ENCODE measurements at places on chromosomes 4 and X.

- DNase-seq = no peak
These were observed 346.7 kb upstream of the PPARGC1A start for GRCh38 chr4:24236532-24236931.

DNA sequence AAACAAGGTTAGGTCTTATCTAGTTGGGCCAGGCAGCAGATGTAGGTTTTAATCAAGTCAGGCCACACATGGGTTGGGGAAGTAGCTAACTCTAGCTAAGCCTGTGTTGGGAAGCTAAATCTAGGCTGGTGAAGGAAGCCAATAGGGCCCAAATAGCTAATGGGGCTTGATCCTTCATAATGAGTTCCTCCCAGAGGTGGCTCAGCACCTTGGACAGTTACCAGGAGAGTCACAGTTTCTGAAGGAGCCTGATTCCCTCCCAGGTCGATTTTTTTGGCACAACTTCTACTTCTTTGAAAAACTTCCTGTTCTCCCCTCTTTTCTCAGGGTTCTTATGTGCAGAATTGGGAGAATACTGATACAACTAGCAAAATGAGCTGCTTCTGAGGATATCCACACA, 242.5 kb upstream of the PRPS2 start:
- DNase-seq = peak; percentile 6

DNA sequence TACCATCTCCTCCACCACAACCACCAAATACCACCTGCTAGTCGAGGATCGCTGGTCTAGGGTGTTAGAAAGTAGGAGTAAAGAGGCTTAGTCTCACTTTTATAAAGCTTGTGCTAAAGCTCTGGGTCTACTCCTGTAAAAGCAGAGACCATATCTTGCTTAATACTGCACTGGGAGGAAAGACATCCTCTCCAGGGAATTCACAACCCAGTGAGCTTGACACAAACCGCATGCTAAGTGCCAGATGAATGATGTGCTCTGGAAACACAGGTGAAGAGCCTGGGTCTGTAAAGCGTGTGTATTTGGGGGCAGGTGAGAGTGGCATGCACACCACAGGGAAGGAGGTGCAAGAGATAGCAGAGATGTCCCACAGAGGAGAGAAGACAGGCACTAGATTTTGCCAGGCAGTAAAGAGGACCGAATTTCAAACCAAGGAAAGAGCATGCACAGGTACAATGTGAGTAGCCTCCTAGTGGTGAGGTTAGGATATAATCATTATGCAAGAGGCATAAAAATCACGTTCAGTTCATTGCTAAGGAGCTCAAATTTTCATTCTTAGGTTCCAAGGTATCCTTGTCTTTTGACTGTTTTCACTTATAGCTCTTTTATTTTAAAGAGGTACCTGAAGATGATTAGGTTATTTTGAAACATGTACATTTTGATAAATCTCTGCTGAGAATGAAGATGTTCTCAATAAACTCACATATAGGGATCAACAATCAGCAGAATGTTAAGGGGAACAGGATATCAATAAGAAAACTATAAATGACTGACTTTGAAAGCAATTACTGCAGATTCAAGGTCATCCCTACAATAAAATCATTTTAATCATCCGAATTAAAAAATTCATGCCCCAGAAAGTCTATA, 20.7 kb downstream of the TAPT1 start:
- DNase-seq = no peak

- DNase-seq = no peak
These were observed 15.6 kb upstream of the RASL11B start for GRCh38 chr4:52846502-52846901.

DNA sequence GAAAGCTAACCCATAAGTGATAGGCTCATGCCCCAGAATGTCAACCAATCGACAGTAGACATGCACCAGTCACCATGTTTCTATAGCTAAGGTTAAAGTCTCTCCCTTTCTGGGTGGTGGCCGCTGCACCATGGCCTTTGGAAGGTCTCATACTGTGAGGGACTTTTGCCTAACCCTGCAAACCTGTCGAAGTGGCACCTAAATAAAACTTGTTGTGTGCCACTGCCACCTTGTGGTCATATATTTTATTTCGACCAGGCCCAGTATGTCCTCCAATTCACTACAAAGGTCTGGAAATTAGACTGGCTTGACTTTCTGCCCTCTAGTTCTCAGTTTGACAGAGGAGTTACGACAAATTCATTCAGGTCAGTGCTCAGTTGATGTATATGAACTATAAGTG, 163.1 kb downstream of the SMARCA1 start:
- peak; percentile 26 for DNase-seq

DNA sequence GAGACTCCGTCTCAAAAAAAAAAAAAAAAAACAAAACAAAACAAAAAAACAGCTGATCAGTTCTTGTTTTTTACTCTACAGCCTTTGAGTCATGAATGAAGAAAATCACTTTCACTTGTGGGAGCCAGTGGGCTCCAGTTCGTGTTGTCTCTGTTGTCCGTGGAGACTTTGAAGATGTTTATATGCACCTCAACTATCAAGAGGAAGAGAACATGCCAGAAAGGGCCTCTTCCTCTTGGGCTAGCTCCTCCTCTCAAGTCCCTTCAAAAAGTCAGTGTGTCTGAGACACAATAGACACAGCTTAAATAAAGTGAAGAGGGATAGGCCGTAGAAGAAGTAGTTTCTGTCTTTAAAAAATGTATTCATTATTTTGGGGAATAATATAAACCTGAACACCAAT, 182.7 kb downstream of the KDR start:
- no peak for DNase-seq

DNA sequence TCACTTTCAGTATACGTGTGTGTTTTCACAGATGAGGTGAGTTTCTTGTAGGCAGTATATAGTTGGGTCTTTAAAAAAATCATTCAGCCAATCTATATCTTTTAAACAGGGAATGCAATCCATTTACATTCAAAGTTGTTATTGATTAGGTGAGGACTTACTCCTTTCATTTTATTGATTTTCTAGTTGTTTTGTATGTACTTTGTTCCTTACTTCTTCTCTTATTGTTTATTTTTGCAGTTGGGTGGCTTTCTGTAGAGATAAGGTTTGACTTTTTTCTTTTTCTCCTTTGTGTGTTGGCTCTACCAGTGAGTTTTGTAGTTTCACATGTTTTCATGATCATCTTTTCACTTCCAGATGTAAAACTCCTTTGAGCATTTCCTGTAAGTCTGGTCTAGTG, 83.1 kb downstream of the MAGED1 start:
- DNase-seq = no peak

GRCh38 chr4:106364282-106364681, 4.3 kb downstream of the GIMD1 start:
- no peak for DNase-seq

GRCh38 chr4:102988429-102989020, 31.0 kb downstream of the SLC9B1 start:
- no peak for DNase-seq

GRCh38 chr4:107666134-107666533, 53.9 kb downstream of the PAPSS1 start:
- DNase-seq = no peak

DNA sequence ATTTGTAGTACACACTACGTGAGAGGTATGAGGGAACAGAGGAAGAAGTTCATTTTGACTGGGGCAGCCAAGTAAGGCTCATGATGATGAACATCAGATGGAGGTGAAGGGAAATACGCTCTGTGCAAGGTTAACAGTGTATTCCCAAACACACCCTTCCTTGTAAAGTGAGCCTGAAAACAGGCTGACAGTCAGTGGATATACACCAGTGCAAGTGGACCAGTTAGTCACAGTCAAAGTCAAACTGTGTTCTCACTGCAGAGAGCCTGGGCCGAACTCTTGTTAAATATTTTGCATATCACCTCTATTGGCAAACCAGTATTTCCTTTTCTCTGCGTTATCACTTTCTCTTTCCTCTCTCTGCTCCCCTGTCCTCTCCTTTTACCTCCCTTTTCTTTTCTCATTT, 23.4 kb upstream of the RHOH start:
- DNase-seq = no peak

GRCh38 chrX:101482296-101482695, 3.0 kb upstream of the ARMCX4 start:
- no peak for DNase-seq

DNA sequence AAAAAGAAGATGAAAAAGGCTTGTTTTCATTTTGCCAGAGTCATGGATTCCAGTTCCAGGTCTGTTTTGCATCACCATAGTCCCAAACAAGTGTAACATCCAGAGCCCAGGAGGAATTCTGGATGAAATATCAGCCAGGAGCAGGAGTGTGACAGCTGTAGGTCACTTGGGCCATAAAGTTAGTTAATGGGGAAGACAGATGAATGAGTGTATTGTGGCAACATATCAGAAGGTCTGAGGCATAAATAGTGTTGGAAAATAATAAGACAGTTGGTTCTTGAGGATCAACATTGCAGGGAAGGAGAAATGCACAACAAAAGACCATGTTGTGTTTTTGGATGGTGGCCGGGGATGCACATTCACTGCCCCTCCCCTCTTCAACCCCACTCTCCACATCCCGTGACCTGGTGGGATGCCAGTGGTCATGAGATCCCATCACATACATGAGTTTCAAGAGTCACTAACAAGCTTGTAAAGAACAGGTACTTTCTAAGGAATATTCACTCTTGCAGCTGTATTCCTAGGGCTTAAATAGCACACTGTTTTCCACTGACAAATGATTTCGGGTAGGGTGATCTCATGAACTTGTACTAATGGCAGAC, 83.1 kb upstream of the IGFBP7 start:
- no peak for DNase-seq

DNA sequence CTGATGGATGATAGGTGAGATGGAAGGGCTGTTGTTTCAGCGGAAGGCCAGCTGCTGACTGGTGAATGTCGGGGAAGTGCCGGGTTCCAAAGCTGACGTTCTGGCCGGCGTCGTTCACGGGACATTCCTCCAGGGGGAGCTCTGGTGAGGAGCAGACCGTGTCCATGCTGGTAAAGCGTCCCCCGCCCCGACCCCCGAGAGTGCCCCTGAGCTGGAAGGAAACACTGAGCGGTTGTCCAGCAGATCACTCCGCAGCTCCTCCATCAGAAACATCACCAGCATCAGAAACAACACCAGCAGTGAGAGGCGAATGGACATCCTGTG, 18.6 kb upstream of the ADRA2C start:
- DNase-seq = no peak

- no peak for DNase-seq
These were observed 122.7 kb upstream of the STS start for GRCh38 chrX:7024850-7025249.

DNA sequence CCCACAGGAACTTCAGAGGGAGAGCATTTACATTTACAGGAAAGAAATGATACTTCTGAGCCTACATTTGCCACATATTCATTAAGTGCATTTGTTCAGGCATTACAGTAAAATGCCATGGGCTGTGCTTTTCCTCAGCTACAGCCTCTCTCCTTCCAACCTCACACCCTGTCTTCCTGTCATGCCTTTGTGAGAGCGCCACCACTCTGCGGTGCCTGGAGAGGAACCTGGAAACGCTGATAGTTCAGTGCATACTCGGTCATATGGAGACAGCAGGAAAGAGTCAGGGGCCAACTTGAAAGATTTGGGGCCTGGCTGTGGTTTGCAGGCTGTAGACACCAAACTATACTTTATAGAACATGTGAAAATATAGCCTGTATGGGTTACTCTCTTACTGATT, 40.5 kb downstream of the NFKB1 start:
- no peak for DNase-seq

- no peak for DNase-seq
These were observed 110.8 kb downstream of the SPRY1 start for GRCh38 chr4:123507376-123507775.

GRCh38 chrX:137366018-137366633, 199.8 kb upstream of the ZIC3 start:
- no peak for DNase-seq

DNA sequence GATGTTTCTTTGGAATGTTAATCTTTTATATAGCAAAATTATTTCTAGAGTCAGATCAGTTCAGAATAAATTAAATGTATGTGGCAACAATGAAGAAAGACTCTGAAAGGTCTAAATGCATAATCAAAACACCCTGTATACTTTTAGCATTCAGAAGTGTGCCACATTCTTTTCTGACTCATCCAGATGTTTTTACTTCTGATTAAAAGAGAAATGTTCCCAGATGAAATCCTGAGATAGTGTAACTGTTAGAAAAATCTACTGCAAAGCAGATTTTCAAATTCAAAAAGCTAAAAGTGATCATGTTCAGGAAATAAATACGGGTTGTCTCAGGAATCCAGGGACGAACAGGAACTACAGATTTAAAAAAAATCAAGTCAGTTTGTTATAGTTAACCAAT, 241.4 kb downstream of the GRIA3 start:
- no peak for DNase-seq

DNA sequence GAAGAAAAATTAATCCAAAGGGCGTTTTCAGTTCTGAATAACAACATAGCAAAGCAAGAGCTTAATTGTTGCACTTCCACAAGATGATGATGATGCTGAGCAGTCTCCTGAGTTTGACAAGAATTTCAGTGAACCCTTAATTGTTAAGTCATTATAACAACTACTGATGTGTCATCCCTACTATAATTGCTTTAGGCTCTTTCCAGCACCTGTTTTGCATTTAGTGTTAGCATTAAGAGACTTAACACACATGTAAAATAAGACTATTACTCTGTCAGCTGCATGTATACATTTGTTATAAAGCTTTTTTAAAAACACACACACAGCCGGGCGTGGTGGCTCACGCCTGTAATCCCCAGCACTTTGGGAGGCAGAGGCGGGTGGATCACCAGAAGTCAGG, 37.9 kb upstream of the GALNT7 start:
- DNase-seq = no peak

- DNase-seq = no peak
These were observed 11.5 kb downstream of the ANXA5 start for GRCh38 chr4:121685257-121685656.

DNA sequence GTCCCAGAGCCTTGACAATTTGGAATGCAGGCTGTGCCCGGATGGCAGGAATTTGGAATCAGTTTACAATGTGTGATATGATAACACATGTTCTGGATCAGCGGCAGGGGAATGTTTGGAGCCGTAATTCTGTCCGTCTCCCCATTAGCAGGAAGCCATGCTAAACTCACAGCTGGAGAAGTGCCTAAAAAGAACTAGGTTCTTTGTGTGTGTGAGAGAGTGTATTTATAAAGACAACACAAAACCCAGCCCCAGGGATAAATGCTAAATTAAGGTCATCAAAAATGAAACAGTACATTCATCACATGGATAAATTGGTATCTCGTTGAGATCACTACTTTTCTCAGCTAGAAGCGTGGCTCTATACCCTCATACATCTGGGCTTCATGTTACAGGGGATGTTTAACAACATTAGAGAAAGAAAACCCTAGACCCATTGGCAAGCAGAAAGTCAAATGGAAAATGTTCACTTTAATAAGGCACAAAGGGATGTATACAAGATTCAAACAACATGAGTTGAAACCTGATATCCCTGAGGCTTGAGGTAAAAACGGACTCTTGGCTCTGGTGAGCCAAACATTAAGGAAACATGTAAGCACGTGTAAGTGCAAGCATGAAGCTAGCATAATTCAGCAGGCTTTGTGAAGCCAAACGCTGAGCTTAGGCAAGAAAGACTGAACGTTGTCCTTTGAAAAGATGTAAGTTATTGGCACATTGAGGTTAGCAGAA, 18.0 kb upstream of the TMEM131L start:
- no peak for DNase-seq

GRCh38 chrX:9062641-9063040, 28.7 kb upstream of the FAM9B start:
- DNase-seq = no peak
